Right ventricle myocardium inferior (tissue), 1 donor: ENCODE measurements at places on chromosomes 5 and 9. TPM values are rescaled to one million over a fixed set of nuclear protein-coding genes. Genes with fewer than 3 reads are reported as not detected.

DNA sequence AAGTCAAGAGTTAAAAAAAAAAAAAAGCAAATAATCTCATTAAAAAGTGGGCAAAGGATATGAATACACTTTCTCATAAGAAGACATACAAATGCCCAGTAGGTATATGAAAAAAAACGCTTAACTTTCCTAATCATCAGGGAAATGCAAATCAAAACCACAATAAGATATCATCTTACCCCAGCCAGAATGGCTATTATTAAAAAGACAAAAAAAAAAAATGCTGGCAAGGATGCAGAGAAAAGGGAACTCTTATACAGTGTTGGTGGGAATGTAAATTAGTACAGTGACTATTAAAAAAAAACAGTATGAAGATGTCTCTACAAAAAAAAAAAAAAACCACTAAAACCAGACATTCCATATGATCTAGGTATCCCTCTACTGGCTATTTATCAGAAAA is 79.4 kb downstream of the LPAR1 start:
- no peak for DNase-seq

- no peak for DNase-seq
Observed at GRCh38 chr5:109762821-109763220, 73.1 kb downstream of the MAN2A1 start.

- DNase-seq = no peak
Observed at GRCh38 chr5:123746683-123747360, 234.8 kb downstream of the CSNK1G3 start.

DNA sequence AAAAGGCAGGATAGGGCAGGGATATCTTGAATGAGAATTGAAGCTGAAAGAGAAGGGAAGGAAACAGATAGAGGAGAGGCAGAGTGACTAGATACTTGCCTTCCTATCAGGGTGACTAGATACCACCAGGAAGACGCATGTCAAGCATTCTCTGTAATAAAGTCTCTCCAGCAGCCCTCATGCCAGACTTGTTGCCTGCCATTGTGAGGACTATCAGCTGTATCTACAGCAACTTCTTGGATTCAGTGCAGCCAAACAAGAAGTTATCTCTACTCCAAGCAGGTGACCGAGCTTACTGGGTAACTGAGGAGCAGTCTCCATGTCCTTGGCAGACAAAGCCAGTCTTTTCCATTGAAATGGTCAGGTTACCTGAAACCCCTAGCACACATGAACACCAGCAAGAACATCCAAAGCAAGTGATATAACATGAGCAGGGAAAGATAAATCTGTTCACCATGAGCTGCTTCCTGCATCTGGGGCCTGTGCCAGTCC is 9.3 kb downstream of the SH3RF2 start:
- DNase-seq = peak; percentile 70

- no peak for DNase-seq
Observed at GRCh38 chr5:42676362-42676761, 80.3 kb upstream of the CCDC152 start.

- no peak for DNase-seq
Observed at GRCh38 chr5:35924122-35924949, 14.1 kb downstream of the CAPSL start.

DNA sequence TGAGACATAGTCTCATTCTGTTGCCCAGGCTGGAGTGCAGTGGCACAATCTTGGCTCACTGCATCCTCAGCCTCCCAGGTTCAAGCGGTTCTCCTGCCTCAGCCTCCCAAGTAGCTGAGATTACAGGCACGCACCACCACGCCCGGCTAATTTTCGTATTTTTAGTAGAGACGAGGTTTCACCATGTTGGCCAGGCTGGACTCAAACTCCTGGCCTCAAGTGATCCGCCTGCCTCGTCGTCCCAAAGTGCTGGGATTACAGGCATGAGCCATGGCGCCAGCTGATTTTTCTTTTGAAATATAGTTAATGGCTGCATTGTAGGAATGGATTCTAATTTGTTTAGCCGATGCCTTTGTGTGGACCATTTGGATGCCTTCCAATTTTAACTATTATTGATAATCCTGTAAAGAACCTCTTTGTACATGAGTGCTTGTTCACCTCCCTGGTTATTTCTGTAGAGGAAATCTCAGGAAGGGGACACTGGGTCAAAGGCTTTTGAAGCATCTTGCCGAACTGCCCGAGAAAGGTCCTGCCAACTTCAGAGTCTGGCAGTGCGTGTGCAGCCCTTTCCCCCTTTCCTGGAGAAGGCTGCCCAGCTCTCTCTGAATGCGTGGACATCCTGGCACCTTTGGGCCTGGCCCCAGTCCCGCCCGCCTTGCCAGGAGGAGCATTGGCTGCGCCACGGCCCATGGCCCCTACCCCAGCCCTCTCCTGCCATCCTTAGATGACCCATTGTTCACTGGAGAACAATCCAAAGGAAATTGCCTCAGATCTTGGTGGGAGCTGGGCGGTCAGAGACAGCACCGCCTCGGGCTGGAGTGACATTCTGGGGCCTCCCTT is 8.9 kb upstream of the NUP214 start:
- no peak for DNase-seq

- no peak for DNase-seq
Observed at GRCh38 chr5:81800797-81801196, 49.9 kb upstream of the SSBP2 start.

DNA sequence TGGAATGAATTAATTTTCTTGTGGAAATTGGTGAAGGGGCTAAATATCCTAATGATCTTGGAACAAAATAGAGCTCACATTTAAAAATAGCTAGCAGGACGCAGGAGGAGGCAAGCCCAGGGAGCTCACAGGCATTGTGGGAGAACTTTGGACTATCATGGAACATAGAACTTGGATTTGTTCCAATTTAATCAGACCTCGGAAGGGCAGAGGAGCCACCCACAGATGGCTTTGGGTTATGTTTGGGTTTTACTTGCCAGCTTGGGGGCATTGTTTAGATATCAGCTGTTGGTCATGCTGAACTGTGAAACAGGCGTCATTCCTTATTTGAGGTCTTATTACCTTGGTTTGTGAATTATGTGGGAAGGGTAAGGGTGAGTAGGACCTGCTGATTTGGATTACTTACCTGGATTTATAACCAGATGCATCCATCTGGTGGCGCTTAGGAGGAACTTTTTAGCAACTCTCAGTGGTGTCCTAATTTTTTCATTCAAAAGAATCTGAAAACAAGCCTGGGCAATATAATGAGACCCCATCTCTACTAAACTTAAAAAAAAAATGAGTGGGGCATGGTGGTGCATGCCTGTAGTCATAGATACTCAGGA is 14.1 kb upstream of the PTGR1 start:
- no peak for DNase-seq

- peak; percentile 88 for DNase-seq
Observed at GRCh38 chr5:132466433-132467286, 23.9 kb downstream of the IRF1 start.

DNA sequence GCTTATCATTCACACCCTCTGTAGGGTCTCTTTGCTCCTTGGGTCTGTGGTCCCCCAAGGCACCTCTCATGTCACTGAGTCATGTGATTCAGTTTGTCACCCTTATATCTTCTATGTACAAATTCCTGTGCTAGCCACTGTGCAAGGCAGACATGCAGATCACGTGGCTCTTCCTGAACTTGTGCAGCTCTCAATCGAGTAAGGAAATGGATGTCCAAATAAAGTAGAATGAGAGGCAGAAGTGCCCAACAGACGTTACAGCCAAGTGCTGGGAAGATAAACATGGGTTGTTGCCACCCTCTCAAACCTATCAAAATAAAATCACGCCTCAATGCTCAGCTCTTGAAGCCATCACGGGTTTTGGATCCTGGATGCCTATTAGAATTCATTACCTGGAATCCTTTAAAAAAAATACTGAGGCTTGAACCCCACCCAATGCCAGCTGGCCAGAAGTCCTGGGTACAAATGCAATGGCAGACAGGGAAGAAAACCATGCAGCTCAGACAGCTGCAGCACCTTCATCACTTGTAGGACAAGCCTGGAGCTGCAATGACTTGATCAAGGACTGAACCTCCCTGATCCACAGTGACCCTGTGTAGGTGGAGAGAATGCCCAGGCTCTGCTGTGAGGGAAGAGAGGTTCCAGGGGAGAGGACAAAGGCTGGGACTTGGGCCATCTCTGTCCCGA is 228.7 kb upstream of the DAP start:
- DNase-seq = no peak

- no peak for DNase-seq
Observed at GRCh38 chr5:152527358-152528052, 122.4 kb upstream of the NMUR2 start.

DNA sequence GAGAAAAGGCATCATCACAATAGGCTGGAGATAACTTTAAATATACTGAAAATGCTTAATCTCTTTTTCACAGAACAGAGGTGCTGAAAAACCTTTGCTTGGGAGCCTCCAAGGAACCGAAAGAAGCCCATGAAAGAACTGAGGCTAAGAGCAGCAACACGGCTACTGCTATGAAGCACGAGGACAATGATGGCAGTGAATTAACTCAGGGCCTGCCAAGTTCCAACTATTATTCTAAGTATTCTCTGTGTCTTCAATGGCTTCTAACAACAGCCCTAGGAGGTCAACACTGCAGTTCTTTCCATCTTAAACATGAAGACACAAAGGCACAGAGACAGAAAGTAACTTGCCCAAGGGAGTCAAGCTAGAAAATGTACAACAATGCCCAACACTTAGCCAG is 293.0 kb upstream of the DAP start:
- no peak for DNase-seq

- DNase-seq = no peak
Observed at GRCh38 chr9:114094971-114095370, 4.1 kb downstream of the KIF12 start.

DNA sequence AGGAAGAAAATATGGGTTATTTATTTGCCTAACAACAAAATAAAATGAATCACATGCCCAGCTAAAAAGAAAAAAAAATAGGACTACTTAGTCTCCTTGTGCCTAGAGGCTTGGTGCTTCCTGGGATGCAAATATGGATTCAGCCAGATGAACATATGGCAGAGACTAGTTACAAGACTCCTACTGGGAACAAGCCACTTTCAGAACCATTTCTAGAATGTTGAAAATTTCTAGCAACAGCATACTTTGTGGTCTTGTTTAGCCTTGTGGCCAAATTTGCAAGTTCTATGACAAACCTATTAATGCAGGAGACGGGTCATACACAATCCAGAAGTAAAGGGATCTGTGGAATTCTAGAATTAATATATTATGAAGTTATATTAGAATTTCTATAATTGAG is 198.7 kb downstream of the CHSY3 start:
- no peak for DNase-seq

- DNase-seq = no peak
Observed at GRCh38 chr5:127744241-127744640, 41.0 kb downstream of the CCDC192 start.

DNA sequence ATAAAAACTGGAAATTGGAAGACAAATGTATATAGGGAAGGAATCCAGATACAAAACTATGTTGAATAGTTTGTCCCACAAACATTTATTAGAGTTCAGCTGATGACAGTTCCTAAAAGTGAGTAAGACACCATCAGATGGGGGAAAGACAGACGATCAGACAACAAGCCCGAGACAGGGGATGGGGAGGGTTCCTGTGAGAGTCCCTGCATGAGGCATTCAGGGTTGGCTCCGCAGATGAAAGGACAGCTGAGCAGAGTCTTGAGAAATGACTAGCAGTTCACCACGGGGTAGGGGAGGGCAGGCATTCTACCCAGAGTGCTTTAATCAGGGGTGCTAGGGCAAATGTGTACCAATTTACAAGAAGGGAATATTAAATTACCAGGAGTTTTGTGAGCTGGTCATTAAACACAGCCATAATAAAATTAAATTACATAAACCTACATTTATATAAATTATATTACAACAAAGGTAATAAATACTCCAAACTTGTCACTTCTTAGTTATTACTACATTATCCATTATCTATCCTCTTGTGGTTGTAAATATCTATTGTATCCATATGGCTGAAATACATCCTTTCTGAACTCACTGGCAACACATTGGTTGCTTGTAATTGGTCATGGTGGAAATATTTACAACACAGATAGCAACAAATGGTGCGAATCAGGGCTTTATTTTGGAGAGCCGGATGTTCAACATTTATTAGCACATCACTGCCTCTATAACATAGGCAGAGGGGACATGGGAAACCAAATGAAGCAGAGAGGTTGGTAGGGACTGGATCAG is 27.8 kb downstream of the TNFSF15 start:
- DNase-seq = no peak

DNA sequence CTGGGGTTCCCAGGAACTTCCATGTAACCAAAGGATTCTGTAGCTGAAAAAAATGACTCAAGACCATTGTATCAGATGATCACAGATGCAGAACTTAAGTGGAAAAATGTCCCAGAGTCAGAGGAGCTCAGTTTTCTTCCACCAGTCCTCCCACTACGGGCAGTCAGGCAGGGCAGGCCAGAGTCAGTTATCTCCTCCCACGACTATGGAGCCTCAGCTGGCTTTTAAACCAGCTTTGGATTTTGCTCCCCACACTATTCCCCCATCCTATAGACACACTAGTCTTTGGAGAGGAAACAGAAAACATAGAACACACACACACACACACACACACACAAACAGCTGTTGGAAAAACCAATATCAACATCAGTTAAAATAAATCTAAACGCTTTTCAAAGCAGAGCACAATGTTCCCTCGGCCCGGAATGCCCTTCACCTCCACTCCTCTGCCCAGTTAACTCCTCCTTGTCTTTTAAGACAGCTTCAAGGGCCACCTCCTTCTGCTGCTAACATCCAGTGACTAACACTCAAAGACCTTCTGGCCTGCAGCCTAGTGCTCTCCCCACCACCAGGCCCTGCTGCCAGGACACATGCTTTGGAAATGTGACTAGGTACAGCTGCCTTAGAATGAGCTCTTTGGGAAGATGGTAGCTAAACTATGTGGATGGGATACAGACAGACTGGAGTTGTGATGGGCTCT is 56.8 kb downstream of the NIPAL4 start:
- DNase-seq = no peak

- DNase-seq = no peak
Observed at GRCh38 chr9:123814496-123814895, 115.4 kb downstream of the DENND1A start.

DNA sequence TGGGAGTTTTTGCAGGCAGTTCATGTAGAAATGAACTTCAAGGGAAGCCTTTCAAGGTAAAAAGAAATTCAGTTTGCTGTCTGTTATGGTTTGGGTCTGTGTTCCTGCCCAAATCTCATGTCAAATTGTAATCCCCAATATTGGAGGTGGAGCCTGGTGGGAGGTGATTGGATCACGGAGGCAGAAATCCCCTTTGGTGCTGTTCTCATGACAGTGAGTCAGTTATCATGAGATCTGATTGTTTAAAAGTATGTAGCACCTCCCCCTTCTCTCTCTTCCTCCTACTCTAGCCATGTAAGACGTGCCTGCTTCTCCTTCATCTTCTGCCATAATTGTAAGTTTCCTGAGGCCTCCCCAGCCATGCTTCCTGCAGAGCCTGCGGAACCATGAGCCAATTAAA is 341.4 kb downstream of the ARHGEF28 start:
- DNase-seq = no peak

Gene IFNA21
- total RNA-seq = not detected

Gene PCDHGB3
- total RNA-seq = 7.3 TPM

Gene FBP2
- total RNA-seq = 0.54 TPM

Gene COL15A1
- 58.3 TPM for total RNA-seq

Gene HNRNPK
- total RNA-seq = 277 TPM

Gene ZNF658
- 8.7 TPM for total RNA-seq

Gene GABRP
- total RNA-seq = 0.14 TPM

Gene SCGB3A2
- total RNA-seq = not detected

Gene RNF183
- total RNA-seq = not detected

Gene FAM219A
- total RNA-seq = 27.2 TPM
